ENCODE measurements at places on chromosomes 16 and 17. TPM values are rescaled to one million over a fixed set of nuclear protein-coding genes. Genes with fewer than 3 reads are reported as not detected.

EFNB3 gene
- total RNA-seq, result 1.4 TPM

CACNG4 gene
- not detected for total RNA-seq

DNA sequence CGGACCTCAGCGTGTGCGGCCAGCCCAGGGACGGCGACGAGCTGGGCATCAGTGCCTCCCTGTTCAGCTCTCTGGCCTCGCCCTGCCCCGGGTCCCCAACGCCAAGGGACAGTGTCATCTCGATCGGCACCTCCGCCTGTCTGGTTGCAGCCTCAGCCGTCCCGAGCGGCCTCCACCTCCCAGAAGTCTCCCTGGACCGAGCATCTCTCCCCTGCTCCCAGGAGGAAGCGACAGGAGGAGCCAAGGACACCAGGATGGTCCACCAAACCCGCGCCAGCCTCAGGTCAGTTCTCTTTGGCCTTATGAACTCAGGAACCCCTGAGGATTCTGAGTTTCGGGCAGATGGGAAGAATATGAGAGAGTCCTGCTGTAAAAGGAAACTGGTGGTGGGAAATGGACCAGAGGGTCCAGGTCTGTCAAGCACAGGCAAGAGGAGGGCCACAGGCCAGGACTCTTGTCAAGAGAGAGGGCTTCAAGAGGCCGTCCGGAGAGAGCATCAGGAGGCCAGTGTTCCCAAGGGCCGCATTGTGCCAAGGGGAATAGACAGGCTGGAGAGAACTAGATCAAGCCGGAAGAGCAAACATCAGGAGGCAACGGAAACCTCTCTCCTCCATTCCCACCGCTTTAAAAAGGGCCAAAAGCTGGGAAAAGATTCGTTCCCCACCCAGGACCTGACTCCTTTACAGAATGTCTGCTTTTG lies 825 bp downstream of the HASPIN start:
- H3K36me3 ChIP-seq, result peaks cover 20% of the 10 kb centered on the region
- peak overlapping the region; percentile 75 for H3K4me3 ChIP-seq
- H3K4me1 ChIP-seq, result peaks cover 33% of the 10 kb centered on the region
- H3K27ac ChIP-seq, result peak overlapping the region; percentile 20
- no peaks in the 10 kb centered on the region for H3K27me3 ChIP-seq

- no peaks in the 10 kb centered on the region for H3K27me3 ChIP-seq
- no peak overlapping the region for H3K27ac ChIP-seq
- no peak for DNase-seq
- H3K4me3 ChIP-seq, result no peak overlapping the region
These were observed 109.9 kb downstream of the VPS53 start for GRCh38 chr17:604765-605164.

GEMIN4 gene
- 19.5 TPM for total RNA-seq

ADAD2 gene
- total RNA-seq, result not detected

DNA sequence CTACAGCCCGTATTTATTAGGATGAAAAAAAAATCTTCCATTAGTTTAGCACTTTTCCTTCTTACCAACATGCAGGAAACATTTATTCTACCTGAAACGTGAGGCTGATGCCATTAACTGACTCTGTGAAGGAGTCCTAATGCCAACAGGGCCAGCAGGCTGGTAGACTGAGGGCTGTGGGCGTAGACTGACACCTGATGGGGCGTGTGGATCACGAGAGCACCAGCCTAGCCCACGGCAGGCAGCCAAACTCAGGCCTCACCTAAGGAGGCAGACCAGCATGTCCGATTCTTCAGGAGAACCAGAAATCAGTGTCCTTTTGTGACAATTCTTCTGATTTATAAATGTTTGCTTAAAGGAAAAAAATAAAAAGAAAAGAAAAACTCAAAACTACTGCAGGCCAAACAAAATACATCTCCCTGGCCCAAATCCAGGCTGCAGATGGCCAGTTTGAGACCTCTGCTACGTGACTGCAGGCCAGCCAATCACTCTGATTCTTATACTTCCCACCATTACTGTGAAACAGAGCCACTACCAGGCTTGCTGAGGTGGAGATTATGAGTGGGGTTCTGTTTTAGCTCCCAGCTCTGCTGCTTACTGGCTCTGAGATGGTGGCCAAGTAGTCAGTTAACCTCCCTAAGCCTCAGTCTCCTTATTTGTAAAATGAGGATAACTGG lies 66.5 kb downstream of the GNAO1 start:
- peaks cover 5% of the 10 kb centered on the region for H3K36me3 ChIP-seq
- no peak overlapping the region for H3K4me3 ChIP-seq
- DNase-seq, result no peak
- H3K27ac ChIP-seq, result no peak overlapping the region
- H3K27me3 ChIP-seq, result peaks cover 14% of the 10 kb centered on the region

DNA sequence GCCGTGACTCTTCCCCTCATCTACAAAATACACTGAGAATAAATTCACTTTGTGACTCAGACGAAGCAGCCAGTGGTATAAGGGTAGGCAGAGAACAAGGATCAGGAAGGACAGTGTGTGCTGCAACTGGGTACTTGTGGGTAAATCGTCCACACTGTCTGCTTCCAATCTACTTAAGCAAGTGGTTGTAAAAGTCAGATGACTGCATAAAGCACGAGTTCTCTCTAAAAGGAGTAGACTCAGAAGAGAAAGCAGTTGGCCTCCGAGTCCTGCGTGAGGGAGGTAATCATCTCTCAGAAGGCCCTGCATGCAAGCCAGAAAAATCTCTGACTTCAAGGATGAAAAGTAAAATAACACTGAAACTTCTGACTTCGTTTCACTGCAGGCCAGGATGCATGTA lies 43.1 kb downstream of the ANKFY1 start:
- no peak overlapping the region for H3K4me3 ChIP-seq
- H3K27ac ChIP-seq, result no peak overlapping the region
- H3K4me1 ChIP-seq, result peaks cover under 1% of the 10 kb centered on the region
- DNase-seq, result no peak
- no peaks in the 10 kb centered on the region for H3K27me3 ChIP-seq

GRCh38 chr17:69818467-69818866 lies 256.6 kb upstream of the KCNJ16 start:
- H3K36me3 ChIP-seq, result no peaks in the 10 kb centered on the region
- H3K27me3 ChIP-seq, result no peaks in the 10 kb centered on the region
- H3K4me3 ChIP-seq, result no peak overlapping the region
- DNase-seq, result no peak
- H3K27ac ChIP-seq, result peak overlapping the region; percentile 27
- peaks cover 14% of the 10 kb centered on the region for H3K4me1 ChIP-seq

DNA sequence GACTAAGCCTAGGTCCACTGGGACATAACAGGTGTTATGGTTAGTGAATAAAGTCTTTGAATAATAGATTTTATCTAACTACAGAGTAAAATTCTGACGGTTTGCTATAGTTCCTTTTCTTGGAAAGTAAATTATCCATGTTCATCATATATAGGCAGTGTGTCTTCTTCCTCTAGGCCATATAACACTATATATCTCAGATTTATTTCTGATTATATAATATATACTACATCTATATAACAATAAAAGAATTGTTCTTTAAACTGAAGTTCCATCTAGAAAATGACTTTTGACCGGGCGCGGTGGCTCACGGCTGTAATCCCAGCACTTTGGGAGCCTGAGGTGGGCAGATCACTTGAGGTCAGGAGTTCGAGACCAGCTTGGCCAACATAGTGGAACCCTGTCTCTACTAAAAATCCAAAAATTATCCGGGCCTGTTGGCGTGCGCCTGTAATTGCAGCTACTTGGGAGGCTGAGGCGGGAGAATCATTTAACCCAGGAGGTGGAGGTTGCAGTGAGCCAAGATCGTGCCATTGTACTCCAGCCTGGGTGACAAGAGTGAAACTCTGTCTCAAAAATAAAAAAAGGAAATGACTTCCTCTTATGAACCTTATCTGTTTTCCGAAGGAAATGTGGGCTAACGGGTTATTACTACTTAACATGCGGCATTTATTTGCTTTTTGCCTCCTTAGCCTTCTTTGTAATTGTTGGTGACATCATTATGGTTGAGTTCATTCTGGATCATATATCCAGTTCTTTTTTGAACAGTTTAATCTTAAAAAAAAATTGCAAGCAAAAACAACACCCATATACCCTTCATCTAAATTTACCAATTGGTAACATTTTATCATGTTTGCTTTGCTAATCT lies 29.2 kb downstream of the NOL11 start:
- peaks cover 89% of the 10 kb centered on the region for H3K36me3 ChIP-seq
- no peak overlapping the region for H3K27ac ChIP-seq
- no peaks in the 10 kb centered on the region for H3K4me1 ChIP-seq
- H3K27me3 ChIP-seq, result no peaks in the 10 kb centered on the region
- no peak overlapping the region for H3K4me3 ChIP-seq
- no peak for DNase-seq

CSH1 gene
- not detected for total RNA-seq

DNA sequence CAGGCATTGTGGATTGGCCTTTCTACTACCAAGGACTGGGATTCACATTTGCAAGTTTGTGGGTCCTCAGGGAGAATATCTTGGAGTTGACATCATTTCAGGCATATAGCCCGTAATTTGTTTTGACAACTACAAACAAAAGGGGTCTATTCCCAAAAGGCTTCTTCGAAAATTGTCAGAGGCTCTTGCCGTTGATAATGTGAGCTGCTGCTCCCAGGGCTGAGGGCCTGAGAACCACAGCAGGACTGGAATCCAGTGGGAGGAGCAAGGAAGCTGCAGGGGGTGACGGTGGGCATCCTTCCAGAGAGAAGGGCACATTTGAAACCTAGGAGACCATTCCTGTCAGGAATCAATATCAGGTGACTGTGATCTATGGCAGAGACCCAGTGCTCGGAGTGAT lies 761.6 kb upstream of the RBFOX1 start:
- no peaks in the 10 kb centered on the region for H3K36me3 ChIP-seq
- no peak overlapping the region for H3K4me3 ChIP-seq
- H3K4me1 ChIP-seq, result no peaks in the 10 kb centered on the region
- no peaks in the 10 kb centered on the region for H3K27me3 ChIP-seq

DNA sequence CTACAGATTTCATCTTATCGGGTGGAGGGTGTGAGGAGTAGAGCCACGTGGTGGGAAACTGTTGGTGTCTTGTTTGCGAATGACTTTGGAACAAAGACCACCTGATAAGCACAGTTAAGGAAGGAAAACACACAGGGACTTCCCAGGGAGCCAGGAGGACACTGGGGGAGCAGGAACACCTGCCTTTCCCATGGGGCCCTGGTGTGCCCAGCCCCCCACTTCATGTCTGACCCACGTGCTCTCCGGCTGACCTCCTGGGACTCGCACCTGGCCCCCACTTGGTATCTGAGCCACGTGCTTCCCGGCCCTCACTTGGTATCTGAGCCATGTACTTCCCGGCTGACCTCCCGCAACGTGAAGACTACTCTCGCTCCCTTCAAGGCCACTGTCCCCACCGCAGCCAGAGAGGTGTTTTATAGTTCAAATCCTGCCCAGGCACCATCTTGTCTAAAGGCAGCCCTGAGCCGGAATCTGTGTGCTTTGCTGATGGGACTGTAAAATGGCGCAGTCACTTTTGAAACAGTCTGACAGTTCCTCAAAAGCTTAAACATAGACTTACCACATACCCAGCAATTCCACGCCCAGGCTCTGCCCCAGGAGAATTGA lies 5.4 kb upstream of the CSNK1D start:
- no peak for DNase-seq
- no peaks in the 10 kb centered on the region for H3K36me3 ChIP-seq
- H3K27ac ChIP-seq, result no peak overlapping the region
- H3K27me3 ChIP-seq, result no peaks in the 10 kb centered on the region
- H3K4me3 ChIP-seq, result no peak overlapping the region

MFSD6L gene
- not detected for total RNA-seq

GRCh38 chr16:88007321-88007731 lies 56.1 kb downstream of the BANP start:
- H3K36me3 ChIP-seq, result peaks cover 44% of the 10 kb centered on the region
- no peak overlapping the region for H3K4me3 ChIP-seq
- DNase-seq, result no peak
- H3K27ac ChIP-seq, result no peak overlapping the region

GRCh38 chr16:15970743-15971439 lies 21.5 kb downstream of the ABCC1 start:
- H3K4me1 ChIP-seq, result peaks cover 43% of the 10 kb centered on the region
- no peak overlapping the region for H3K4me3 ChIP-seq
- no peak for DNase-seq
- peak overlapping the region; percentile 69 for H3K27ac ChIP-seq
- H3K27me3 ChIP-seq, result no peaks in the 10 kb centered on the region

SSTR5 gene
- total RNA-seq, result not detected

- no peak overlapping the region for H3K27ac ChIP-seq
- H3K4me1 ChIP-seq, result no peaks in the 10 kb centered on the region
These were observed 153.2 kb upstream of the CHMP6 start for GRCh38 chr17:80838311-80839025.

DNA sequence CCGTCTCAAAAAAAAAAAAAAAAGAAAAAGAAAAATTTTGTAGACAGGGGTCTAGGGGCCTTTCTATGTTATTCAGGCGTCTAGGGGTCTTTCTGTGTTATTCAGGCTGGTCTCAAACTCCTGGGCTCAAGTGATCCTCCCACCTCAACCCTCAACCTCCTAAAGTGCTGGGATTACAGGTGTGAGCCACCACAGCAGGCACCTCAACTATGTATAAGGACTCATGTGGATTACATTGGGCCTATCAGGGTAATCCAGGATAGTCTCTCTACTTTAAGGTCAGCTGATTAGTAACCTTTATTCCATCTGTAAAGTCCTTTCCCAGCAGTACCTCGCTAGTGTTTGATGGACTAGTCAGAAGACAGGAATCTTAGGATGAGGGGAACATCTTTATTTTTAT lies 22.4 kb downstream of the TADA2A start:
- no peak for DNase-seq
- H3K36me3 ChIP-seq, result peaks cover 62% of the 10 kb centered on the region
- H3K27me3 ChIP-seq, result no peaks in the 10 kb centered on the region
- H3K4me3 ChIP-seq, result no peak overlapping the region
- peaks cover 10% of the 10 kb centered on the region for H3K4me1 ChIP-seq

RHBDL3 gene
- total RNA-seq, result not detected

- no peaks in the 10 kb centered on the region for H3K27me3 ChIP-seq
- H3K36me3 ChIP-seq, result no peaks in the 10 kb centered on the region
- peak; percentile 100 for DNase-seq
- H3K4me1 ChIP-seq, result peaks cover 33% of the 10 kb centered on the region
These were observed 2.0 kb upstream of the CD300H start for GRCh38 chr17:74569020-74570003.

GRCh38 chr16:31513126-31513525 lies 4.9 kb upstream of the RUSF1 start:
- peak; percentile 47 for DNase-seq
- no peak overlapping the region for H3K4me3 ChIP-seq
- peaks cover 15% of the 10 kb centered on the region for H3K4me1 ChIP-seq
- H3K27ac ChIP-seq, result no peak overlapping the region

Measured in MCF 10A (cell line).